Adrenal gland (tissue), 19 donors: ENCODE measurements at places on chromosomes 12 and 14. TPM values are rescaled to one million over a fixed set of nuclear protein-coding genes. Genes with fewer than 3 reads are reported as not detected.

The ALG10 gene
- polyA plus RNA-seq, result 3.3 TPM

GRCh38 chr12:28446031-28446430 lies 255.8 kb downstream of the CCDC91 start:
- no peaks in the 10 kb centered on the region for H3K4me1 ChIP-seq
- H3K4me3 ChIP-seq, result no peak overlapping the region

DNA sequence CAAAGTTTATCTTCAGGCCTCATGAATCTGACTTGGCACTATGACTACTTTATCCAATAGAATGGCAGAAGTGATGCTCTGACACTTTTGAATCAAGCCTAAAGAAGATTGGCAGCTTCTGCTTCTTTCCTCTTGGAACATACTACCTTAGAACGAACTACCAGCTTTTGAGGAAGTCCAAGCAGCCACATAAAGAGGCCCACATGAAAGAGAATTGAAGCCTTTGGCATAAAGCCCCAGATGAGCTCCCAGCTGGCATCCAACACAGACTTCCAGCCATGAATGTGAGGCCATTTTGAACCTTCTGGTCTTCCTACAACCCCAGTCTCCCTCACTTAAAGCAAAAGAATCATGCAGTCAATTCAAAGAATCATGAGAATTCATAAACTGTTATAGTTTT lies 65.8 kb downstream of the EEA1 start:
- no peaks in the 10 kb centered on the region for H3K36me3 ChIP-seq
- no peaks in the 10 kb centered on the region for H3K4me1 ChIP-seq
- no peaks in the 10 kb centered on the region for H3K27me3 ChIP-seq
- no peak overlapping the region for H3K27ac ChIP-seq
- no peak for DNase-seq
- H3K4me3 ChIP-seq, result no peak overlapping the region

DNA sequence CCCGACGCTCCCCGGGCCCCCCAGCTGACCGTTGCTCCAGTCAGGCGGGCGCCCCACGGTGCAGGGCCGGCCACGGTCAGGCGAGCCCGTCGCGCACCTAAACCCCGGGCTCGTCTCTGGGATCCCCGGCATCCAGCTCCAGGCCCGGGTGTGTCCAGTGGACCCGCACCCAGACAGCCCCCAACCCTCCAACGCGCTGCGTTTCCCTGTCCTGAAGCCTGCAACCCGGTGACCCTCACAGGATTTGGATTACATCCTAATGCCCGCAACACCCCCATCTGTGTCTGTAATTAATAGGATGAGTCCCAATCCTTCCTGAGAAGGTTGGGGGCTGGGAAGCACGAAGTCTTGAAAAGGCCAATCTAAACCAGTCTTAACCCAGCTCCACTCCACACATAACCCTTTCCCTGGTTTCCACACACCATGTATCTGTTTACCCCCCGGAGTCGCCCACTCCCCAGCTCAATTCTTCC lies 10.4 kb downstream of the CPNE6 start:
- no peak overlapping the region for H3K27ac ChIP-seq
- no peaks in the 10 kb centered on the region for H3K4me1 ChIP-seq
- DNase-seq, result no peak
- no peaks in the 10 kb centered on the region for H3K27me3 ChIP-seq
- no peak overlapping the region for H3K4me3 ChIP-seq

GRCh38 chr12:47396902-47397663 lies 308.7 kb downstream of the RPAP3 start:
- H3K27ac ChIP-seq, result no peak overlapping the region
- DNase-seq, result no peak
- no peaks in the 10 kb centered on the region for H3K36me3 ChIP-seq
- H3K27me3 ChIP-seq, result no peaks in the 10 kb centered on the region
- H3K4me1 ChIP-seq, result peaks cover 4% of the 10 kb centered on the region

GRCh38 chr12:42511656-42512055 lies 77.9 kb downstream of the PRICKLE1 start:
- no peak for DNase-seq

DNA sequence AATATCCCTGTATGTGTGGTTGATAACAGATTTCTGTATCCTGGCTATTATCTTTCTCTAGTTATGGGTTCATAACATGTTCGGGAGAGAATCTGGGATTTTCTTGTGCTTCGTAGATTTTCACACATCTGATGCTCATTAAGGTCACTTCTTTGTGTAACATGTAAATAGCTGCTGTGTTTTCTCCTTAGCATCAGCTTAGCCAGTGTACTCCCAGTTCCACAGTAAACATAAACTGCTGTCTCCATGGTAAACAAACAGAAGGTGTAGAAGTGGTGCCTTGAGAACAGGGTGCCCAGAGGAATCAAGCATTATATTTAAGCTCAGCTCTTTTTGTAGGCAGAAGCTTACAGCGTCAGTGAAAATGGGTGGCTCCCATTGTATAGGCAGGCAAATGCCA lies 88.0 kb downstream of the ANO6 start:
- peaks cover 8% of the 10 kb centered on the region for H3K4me1 ChIP-seq
- no peaks in the 10 kb centered on the region for H3K27me3 ChIP-seq
- no peak overlapping the region for H3K27ac ChIP-seq
